Hepatic stellate cell (primary cell): ENCODE measurements at places on chromosomes 12 and 14.

DNA sequence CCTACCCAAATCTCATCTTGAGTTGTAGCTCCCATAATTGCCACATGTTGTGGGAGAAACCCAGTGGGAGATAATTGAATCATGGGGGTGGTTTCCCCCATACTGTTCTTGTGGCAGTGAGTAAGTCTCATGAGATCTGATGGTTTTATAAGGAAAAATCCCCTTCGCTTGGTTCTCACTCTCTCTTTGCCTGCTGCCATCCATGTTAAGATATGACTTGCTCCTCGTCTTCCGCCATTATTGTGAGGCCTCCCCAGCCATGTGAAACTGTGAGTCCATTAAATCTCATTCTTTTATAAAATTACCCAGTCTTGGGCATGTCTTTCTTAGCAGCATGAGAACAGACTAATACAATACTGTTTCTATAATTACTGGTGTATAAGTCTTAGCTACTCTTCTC lies 6.5 kb upstream of the BCAT1 start:
- no peak for DNase-seq

DNA sequence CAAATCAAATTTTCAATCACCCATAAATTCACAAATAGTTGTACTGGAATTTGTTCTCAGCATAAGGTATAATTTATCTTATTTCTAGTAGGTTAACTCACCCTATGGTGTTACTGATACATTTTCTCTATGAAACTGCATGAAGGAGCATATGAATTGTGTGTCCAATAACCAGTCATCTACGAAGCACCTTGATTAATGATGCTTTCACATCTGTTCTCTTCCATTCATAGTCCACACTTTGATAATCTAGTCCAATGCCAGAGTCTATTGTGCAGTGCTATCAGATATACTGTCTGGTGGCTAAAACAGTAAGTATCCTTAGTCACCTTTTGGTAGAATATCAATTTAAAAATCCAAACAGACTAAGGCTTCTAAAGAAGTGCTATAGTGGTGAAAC lies 876.0 kb downstream of the RPS29 start:
- DNase-seq = no peak

GRCh38 chr14:80150301-80150700 lies 61.0 kb downstream of the DIO2 start:
- no peak for DNase-seq

DNA sequence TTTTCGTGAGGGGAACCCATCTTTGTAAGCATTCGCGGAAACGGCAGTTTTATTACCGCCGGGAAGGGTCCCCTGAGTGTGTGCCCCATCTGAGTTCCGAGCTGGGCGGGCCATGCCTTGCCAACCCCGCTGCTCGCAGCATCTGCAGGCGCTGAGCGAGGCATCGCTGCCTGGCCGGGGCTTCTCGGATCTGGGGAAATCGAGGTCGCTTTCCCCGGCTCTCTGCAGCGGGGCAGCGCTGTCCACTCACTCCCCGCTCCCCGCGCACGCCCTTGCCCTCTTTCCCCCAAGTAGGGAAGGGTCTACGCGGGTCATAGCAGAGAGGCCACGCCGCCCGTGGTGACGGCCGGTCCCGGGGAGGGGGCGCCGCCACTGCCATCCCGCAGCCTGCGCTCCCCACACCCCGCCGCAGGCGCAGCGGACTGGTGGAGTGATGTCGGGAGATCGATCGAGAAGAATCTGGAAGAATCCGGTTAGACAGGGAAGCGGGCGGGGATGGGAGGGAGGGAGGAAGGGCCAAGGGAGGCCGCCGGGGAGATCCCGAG lies 507 bp upstream of the FKBP4 start:
- DNase-seq = peak; percentile 75

DNA sequence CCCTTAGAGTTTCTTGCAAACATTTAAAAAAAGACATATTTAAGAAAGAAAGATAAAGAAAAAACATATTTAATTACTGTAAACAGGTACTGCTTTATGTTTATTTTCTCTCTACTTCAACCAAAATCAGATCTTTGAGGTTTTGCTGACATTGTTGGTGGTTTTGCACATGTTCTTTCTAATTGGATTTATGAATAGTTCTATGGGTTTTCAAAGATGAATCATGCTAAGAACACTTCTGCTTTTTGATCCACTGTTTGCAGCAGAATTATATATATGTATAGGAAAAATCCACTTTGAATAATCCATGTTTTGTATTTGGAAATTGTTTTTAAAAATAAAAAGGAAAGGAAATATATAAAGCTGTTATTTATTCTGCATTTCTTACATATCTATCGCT lies 78.4 kb downstream of the FRMD6 start:
- DNase-seq = no peak

GRCh38 chr12:13661005-13661887 lies 320.2 kb downstream of the GRIN2B start:
- DNase-seq = peak; percentile 16

- no peak for DNase-seq
These were observed 408.9 kb upstream of the FBXO33 start for GRCh38 chr14:39841088-39841487.

- DNase-seq = peak; percentile 84
These were observed 17.4 kb upstream of the FLVCR2 start for GRCh38 chr14:75561013-75561432.

DNA sequence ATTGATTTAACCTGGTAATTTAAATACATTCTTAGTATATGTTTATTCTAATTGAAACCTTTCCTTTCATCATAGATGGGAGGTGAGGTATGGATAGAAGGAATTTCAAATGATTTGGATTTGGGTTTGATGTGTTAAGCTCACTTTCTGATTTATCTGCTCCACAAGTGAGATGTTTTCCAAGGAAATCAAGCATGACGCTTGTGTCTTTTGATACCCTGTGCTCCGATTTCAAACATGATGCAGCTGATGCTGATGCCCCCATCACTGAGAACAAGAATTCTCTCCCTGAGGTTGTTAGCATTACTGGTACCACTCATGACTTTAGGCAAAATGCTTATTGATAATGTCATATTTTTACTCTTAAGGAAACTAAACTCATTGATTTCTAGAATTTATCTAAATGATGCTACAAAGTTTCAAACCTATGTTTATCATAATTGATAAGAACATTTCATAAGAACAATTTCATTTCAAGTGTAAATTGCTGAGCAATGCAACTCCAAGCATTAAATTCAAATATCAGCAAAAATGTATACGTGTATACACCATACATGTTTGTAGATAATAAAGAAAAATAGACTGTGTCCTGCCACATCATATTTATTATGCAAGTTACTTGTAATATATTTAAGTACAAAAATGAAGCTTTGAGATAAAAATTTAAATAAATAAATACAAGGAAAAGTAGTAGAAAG lies 75.5 kb upstream of the LRIG3 start:
- no peak for DNase-seq

GRCh38 chr14:68807148-68807600 lies 14.3 kb upstream of the ZFP36L1 start:
- DNase-seq = peak; percentile 91

DNA sequence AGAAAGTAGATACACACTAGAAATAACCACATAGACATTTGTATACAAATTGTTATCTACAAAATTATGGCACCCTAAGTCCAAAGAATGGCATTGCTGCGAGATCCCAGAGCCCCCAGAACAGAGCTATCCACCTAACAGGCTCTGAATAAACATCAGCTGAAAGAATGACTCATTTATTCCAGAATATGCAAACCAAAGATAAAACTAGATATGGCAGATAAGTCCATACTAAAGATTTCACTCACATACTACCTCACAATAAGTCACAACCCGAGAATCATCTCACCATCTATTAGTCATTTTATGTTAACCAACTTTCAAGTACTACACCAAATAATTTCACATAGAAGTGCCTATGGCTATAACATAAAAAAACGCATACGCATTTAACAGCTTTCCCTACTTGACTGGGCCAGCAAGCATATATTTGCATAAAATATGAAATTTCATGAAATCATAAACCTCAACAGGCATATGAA lies 5.6 kb downstream of the CNIH1 start:
- DNase-seq = peak; percentile 44

GRCh38 chr12:62694116-62694515 lies 227.5 kb downstream of the MON2 start:
- no peak for DNase-seq

GRCh38 chr14:94581127-94581999 lies at the start of gene SERPINA5:
SERPINA5 (plus strand) TSS chr14:94581426; CDS start chr14:94587363, 5,937 bp downstream.
- peak; percentile 65 for DNase-seq

DNA sequence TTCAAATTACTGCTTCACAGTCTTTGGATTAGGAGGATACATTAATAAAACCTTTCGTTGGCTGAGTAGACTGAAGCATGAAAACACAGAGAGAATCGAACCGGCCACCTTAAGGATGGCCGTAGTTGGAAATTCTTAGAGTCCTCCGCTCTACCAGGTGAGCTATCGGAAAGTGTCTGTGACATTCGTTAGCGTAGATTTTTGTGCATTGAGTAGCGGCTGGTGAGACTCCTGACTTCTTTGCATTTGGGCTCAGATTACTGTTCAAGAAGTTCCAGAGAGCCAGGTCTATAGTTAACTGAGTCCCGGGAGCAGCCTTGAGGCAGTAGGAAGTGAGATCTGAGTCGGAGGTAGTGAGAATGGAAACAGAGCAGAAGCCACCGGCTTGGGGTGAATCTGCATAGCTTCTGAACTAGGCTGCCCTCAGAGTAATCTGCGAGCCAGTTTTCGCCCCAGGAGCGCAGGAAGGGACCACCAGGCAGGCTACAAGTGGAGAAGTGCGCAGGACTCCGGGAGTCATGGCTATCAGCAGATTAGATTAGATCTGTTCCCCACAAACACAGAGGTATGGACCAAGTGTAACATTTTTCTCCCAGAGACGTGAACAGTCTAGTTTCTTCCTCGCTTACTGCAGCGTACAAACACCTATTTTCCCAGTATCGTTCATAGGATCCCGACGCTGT lies 11.0 kb downstream of the OR6S1 start:
- no peak for DNase-seq

GRCh38 chr12:100138048-100138802 lies 4.4 kb downstream of the BLTP3B start:
- DNase-seq = no peak

- DNase-seq = no peak
These were observed 3.7 kb downstream of the AQP2 start for GRCh38 chr12:49953961-49954846.

DNA sequence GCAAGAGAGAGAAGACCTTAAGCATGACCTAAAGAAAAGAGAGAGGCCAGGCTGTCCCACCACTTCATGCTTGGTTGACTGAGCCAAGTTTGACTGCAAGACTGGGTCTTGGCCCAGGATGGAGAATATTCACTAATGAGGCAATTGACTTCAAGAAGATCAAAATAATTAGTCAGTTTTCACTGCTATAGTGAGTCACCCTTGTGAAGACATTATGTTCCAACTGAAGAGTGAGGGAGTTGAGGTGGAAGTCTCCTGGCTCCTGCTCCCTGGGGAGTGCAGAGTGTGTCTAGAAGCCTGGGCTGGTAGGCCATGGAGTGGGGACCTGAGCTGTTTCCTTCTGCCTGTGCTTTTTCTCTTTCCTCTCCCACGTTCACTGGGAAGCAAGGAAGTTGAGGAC lies 117.6 kb downstream of the CACNA1C start:
- DNase-seq = no peak

- DNase-seq = no peak
These were observed 710.7 kb downstream of the GALC start for GRCh38 chr14:87282266-87282665.

- no peak for DNase-seq
These were observed 229.1 kb downstream of the PPM1H start for GRCh38 chr12:62705846-62706245.

DNA sequence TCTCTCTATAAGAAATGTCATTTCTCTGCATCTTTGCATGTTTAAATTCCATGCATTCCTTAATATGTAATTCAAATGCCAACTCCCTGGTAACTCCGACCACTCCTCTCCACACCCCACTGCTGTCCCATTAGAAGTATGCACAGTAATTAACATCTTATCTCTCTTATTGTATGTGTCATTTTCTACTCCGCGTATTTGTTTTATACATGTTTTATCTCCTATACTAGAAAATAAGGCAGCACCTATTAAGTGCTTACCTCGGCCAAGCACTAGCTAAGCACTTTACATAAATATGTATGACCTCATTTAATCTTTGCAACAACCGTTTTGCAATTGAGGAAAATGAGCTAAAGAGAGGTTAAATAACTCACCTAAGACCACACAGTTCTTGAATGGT lies 469.8 kb downstream of the BCAT1 start:
- DNase-seq = no peak

DNA sequence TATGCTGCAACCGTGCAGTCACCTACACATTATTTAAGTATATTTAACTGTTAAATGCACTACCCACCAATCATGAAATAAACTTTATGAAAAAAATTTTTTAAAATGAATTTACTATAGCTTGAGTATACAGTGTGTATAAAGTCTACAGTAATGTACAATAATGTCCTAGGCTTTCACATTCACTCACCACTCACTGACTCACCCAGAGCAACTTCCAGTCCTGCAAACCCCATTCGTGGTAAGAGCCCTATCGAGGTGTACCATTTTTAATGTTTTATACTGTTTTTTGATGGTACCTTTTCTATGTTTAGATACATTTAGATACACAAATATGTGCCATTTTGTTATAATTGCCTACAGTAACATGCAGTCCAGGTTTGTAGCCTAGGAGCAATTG lies 48.1 kb downstream of the KLRG1 start:
- no peak for DNase-seq

DNA sequence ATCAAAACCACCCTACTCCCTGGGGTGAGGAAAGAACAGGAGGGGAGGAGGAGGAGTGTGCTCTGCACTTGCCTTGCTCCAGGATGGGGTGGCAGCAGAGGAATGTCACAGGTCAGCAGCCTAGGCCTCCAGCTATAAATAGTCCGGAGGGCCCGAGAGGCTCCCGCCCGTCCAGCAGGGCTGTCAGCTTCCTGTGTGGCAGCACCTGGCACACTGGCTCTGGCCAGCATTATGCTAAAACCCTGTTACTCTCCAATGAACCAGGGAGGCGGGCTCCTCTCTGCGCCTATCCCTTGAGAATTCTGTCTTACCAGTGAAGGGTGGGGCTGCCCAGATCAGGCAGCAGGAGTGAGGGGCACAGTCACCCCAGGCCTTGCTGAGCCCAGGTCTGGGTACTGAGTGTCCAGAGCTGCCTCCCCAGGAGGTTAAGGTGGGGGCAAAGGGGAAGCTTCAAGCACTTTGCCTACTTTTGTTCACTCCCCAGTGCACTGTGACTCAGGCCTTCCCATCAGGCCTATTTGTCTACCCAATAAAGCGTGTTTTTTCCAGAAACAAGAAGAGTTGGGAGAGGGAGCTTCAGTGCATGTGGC lies 1.2 kb upstream of the COX14 start:
- peak; percentile 62 for DNase-seq

DNA sequence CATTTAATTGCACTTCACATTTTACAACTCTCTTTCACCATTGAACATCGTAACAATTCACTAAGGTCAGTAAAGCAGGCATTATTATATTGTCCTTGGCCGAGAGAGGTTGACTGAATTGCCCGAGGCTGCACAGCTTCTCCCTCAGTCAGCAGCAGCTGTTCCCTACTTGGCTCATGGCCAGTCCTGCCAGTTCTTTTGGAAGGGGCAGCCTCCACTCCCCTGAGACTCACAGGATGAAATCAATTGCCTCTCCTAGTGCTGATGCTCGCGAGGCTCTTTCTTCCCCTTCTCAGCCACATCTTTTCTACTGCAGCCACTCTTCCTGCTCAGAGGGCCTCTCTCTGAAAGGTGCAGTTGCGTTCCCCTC lies 79.9 kb upstream of the KCNA1 start:
- no peak for DNase-seq
